Body of pancreas (tissue), 4 donors: ENCODE measurements at places on chromosomes 1 and 21.

DNA sequence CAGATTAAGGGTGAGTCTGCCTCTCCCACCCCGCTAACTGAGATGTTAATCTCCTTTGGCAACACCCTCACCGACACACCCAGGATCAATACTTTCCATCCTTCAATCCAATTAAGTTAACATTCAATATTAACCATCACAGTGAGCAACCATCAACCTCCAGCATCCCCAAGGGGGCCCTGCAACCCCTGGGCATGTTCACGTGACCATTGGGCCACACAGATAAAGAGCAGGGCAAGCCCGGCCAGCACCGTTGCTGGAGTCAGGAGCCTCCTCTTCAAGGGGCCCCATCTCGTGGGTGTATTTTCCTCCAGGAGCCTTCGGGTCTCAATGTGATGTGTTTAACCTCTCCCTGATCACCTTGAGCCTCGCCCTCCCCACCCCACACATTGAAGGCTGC lies 8.0 kb upstream of the GPR157 start:
- H3K27me3 ChIP-seq = no peaks in the 10 kb centered on the region
- no peaks in the 10 kb centered on the region for H3K36me3 ChIP-seq
- DNase-seq = no peak
- H3K4me1 ChIP-seq = no peaks in the 10 kb centered on the region
- no peak overlapping the region for H3K4me3 ChIP-seq

DNA sequence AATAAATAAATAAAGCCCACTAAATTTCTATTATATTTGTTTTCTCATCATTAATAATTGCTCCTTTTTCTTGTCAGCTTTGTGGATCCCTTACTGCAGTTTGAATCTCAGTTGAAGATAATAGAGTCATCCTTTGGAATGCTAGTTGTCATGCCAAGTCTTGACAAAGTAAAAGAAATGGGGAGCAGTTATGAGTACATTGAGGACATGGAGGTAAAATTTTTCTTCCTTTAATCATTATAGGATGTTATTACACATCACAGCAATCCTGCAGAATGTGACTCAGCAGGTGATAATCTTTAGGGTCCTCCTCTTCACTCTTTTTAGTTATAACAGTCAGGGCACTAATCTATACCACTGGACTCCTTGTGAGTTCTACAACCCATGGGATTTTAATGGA lies 24.1 kb downstream of the MROH9 start:
- DNase-seq = no peak
- H3K4me1 ChIP-seq = no peaks in the 10 kb centered on the region
- no peak overlapping the region for H3K27ac ChIP-seq

- H3K4me3 ChIP-seq = no peak overlapping the region
- H3K27ac ChIP-seq = no peak overlapping the region
- DNase-seq = no peak
These were observed 13.2 kb upstream of the GRIK3 start for GRCh38 chr1:37047542-37047941.

- H3K4me1 ChIP-seq = peaks cover 13% of the 10 kb centered on the region
- DNase-seq = no peak
- H3K4me3 ChIP-seq = no peak overlapping the region
- no peaks in the 10 kb centered on the region for H3K36me3 ChIP-seq
- H3K27ac ChIP-seq = no peak overlapping the region
These were observed 50.5 kb downstream of the ZFYVE9 start for GRCh38 chr1:52192436-52192835.

DNA sequence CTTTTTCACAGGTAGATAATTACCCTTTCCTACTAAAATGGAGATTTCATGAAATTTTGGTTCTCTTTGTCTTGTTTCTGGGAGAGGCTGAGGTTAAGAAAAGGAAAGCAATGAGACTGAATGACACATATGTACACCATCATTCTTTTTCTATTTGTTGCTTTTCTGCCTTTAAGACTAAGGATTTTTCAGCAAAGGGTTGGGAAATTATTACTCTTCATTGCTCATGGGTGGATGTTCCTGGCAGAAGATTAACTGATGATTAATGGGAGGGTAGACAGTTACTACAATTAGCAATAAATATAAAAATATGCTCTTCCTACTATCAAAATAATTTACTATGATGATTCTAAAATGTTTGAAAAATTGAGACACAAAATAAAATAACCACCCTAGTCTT lies 316.5 kb upstream of the USP24 start:
- no peak overlapping the region for H3K27ac ChIP-seq
- DNase-seq = no peak
- H3K4me1 ChIP-seq = no peaks in the 10 kb centered on the region
- no peak overlapping the region for H3K4me3 ChIP-seq

- H3K36me3 ChIP-seq = no peaks in the 10 kb centered on the region
- H3K27ac ChIP-seq = no peak overlapping the region
- H3K4me3 ChIP-seq = no peak overlapping the region
- H3K4me1 ChIP-seq = no peaks in the 10 kb centered on the region
These were observed 3.9 kb upstream of the CDC42 start for GRCh38 chr1:22048351-22049192.

DNA sequence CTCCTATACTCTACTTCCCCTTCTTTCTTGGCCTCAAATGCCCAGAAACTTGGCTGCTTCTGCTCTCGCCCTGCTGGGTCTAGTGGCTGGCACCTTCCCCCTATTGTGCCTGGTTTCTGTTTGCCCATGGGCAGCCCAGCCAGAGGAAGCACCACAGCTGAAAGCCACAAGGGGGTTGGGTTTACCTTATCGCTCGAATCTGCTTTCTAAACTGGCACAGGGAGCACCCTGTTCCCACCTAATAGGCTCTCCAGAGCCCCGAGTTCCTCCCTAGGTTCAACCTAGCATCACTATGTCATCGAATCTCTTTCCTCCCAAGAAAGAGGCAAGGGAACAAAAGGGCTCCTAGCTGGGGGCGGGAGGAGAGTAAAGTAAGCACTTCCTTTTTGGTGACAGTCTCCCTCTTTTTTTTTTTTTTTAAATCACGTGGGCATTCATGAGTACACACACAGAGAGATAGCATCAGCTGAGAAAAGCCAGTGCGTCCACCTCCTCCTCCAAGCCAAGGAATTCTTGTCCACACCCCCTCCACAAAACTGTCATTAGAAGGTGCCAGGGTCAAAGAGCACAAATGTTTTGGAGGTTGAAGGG lies 72.8 kb downstream of the PLEKHA6 start:
- peak; percentile 67 for DNase-seq
- H3K27me3 ChIP-seq = no peaks in the 10 kb centered on the region
- no peaks in the 10 kb centered on the region for H3K36me3 ChIP-seq
- H3K4me1 ChIP-seq = peaks cover 72% of the 10 kb centered on the region

- H3K36me3 ChIP-seq = no peaks in the 10 kb centered on the region
- H3K4me1 ChIP-seq = peaks cover 72% of the 10 kb centered on the region
- peak; percentile 76 for DNase-seq
- H3K4me3 ChIP-seq = no peak overlapping the region
These were observed 103.9 kb downstream of the CASZ1 start for GRCh38 chr1:10692401-10693021.

GRCh38 chr1:28926629-28927265 lies 12.4 kb downstream of the EPB41 start:
- H3K36me3 ChIP-seq = no peaks in the 10 kb centered on the region
- no peak overlapping the region for H3K4me3 ChIP-seq
- H3K27ac ChIP-seq = no peak overlapping the region
- no peak for DNase-seq
- H3K4me1 ChIP-seq = peaks cover 27% of the 10 kb centered on the region

GRCh38 chr1:228452194-228453021 lies 34.8 kb upstream of the RNF187 start:
- no peaks in the 10 kb centered on the region for H3K36me3 ChIP-seq
- no peaks in the 10 kb centered on the region for H3K27me3 ChIP-seq
- DNase-seq = no peak
- H3K27ac ChIP-seq = no peak overlapping the region
- peaks cover 8% of the 10 kb centered on the region for H3K4me1 ChIP-seq
- H3K4me3 ChIP-seq = no peak overlapping the region

GRCh38 chr1:24846671-24847070 lies 83.4 kb downstream of the RUNX3 start:
- no peak for DNase-seq
- no peaks in the 10 kb centered on the region for H3K27me3 ChIP-seq
- no peak overlapping the region for H3K27ac ChIP-seq
- no peak overlapping the region for H3K4me3 ChIP-seq
- H3K36me3 ChIP-seq = no peaks in the 10 kb centered on the region

- DNase-seq = no peak
- no peak overlapping the region for H3K4me3 ChIP-seq
- peaks cover 7% of the 10 kb centered on the region for H3K4me1 ChIP-seq
- no peaks in the 10 kb centered on the region for H3K27me3 ChIP-seq
- no peak overlapping the region for H3K27ac ChIP-seq
These were observed 32.5 kb upstream of the BCL10 start for GRCh38 chr1:85308833-85309350.

GRCh38 chr1:223176437-223176836 lies 33.4 kb upstream of the TLR5 start:
- no peak overlapping the region for H3K27ac ChIP-seq
- H3K27me3 ChIP-seq = no peaks in the 10 kb centered on the region
- peaks cover 37% of the 10 kb centered on the region for H3K4me1 ChIP-seq
- no peak overlapping the region for H3K4me3 ChIP-seq

DNA sequence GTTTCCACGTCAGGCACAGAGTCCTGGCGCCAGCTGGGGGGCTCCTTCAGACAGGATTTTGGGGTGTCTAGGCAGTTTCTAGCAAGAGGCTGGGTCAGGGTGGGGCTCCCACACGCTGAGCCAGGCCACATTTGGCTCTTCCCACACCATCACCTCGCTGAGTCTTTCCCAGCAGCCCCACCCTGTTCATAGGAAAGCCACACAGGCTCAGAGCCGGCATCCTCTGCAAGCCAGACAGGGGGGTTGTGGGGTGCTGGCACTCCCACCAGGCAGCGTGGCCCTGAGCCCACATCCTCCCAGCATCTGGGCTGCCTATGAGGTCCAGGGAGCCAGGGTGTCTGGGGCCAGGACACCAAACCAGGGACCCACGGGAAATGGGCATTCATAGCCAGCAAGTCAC lies 2.8 kb upstream of the GPR153 start:
- H3K4me1 ChIP-seq = peaks cover 18% of the 10 kb centered on the region
- no peak overlapping the region for H3K4me3 ChIP-seq
- H3K27ac ChIP-seq = no peak overlapping the region
- DNase-seq = no peak

GRCh38 chr1:240539769-240540414 lies 72.1 kb downstream of the GREM2 start:
- DNase-seq = no peak
- no peaks in the 10 kb centered on the region for H3K4me1 ChIP-seq
- H3K36me3 ChIP-seq = no peaks in the 10 kb centered on the region

DNA sequence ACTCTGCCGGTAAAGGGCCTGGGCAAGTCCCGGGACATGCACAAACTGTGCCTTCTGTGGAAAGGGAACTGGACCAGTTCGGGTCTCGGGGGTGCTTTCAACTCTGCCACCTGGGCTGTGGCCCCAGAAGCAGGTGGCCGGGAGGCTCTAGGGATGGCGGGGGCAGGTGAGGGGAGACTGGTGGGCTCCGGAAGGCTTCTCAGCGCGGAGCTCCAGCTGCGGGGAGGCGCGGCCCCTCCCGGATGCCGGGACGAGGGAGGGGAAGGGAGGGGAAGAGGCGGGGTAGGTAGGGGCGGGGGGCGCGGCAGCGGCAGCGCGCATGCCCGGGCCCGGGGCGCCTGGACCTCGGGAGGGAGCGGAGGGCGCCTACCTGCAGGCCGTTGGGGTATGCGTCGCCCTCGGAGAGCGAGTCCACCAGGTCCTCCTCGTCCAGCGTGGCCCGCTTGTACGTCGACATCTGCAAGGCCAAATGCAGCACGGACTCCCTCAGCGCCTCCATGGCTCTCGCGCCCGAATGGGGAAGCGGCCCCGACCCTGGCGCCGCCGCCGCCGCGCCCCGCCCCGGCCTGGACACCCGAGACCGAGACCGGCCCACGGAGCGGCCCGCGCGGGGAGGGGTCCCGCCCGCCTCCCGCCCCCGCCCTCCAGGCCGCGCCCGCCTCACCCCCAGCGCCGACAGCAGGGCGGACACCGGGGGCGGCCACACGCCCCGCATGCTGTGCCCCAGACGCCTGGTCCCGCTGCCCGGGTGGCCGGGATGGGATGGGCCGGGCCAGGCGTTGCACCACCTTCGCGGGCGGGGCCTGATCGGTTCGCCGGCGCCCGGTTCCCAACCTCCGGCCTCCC lies at the start of gene ECE1:
TSS of gene ECE1 (minus strand) at position 764 of the 846 bp plus-strand sequence. CDS start at position 715, 49 bp downstream.
- H3K4me3 ChIP-seq = peak within 1 kb of the TSS; percentile 83
- no peaks in the 10 kb centered on the region for H3K36me3 ChIP-seq
- H3K27me3 ChIP-seq = no peaks in the 10 kb centered on the region
- peaks cover 68% of the 10 kb centered on the region for H3K4me1 ChIP-seq
- peak within 1 kb of the TSS; percentile 45 for H3K27ac ChIP-seq

- H3K4me1 ChIP-seq = no peaks in the 10 kb centered on the region
- H3K27me3 ChIP-seq = no peaks in the 10 kb centered on the region
- no peak for DNase-seq
- no peak overlapping the region for H3K4me3 ChIP-seq
These were observed 16.2 kb upstream of the MEF2D start for GRCh38 chr1:156516821-156517220.

DNA sequence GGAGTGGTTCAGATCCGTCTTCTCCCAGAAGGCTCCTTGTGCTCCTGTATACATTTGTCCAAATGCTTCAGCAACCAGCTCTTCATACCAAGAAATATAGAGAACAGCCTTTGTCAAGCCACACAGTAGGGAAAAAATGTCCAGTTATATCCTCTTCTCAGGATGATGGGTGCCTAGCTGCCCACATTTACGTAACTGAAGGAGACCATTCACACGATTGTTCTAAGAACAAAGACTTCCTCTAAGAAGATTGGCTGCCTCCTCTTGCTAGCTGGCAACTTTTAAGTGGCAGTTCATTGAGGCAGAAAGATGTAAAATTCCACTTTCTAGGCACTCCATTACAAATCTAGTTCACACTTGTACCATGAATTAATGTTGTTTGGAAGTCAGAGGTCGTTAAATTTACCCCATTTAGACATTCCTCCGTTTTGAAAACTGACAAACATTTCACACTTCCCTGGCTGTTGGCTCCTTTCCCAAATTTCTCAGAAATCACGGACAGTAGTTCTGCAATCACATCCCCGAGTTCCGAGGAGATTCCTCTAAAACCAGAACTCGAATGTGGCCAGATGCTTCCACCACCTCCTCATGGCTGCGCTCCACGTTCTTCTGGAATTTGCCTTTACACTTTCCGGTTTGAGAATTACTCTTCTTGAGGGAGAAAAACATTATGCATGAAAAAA lies 45.6 kb upstream of the CSF1 start:
- no peaks in the 10 kb centered on the region for H3K36me3 ChIP-seq
- no peak overlapping the region for H3K4me3 ChIP-seq
- H3K27me3 ChIP-seq = no peaks in the 10 kb centered on the region

- H3K27ac ChIP-seq = peak within 1 kb of the TSS; percentile 97
- H3K4me1 ChIP-seq = peaks cover 32% of the 10 kb centered on the region
- no peak for DNase-seq
- no peaks in the 10 kb centered on the region for H3K36me3 ChIP-seq
- no peaks in the 10 kb centered on the region for H3K27me3 ChIP-seq
These were observed at the start of gene CASP9 for GRCh38 chr1:15524021-15524282. TSS of gene CASP9 (minus strand) at chr1:15524215. CDS start at chr1:15524200, 15 bp downstream.

- H3K27me3 ChIP-seq = no peaks in the 10 kb centered on the region
- no peaks in the 10 kb centered on the region for H3K36me3 ChIP-seq
- DNase-seq = no peak
- no peaks in the 10 kb centered on the region for H3K4me1 ChIP-seq
- H3K4me3 ChIP-seq = no peak overlapping the region
These were observed 408.5 kb upstream of the NEGR1 start for GRCh38 chr1:72690871-72691270.

GRCh38 chr1:106980121-106980520 lies 76.4 kb upstream of the PRMT6 start:
- no peak for DNase-seq
- H3K4me3 ChIP-seq = no peak overlapping the region
- H3K4me1 ChIP-seq = no peaks in the 10 kb centered on the region
- no peaks in the 10 kb centered on the region for H3K36me3 ChIP-seq
